Camera-type eye (tissue), 1 donor: ENCODE measurements at places on chromosomes 11 and 22. TPM values are rescaled to one million over a fixed set of nuclear protein-coding genes. Genes with fewer than 3 reads are reported as not detected.

Gene CHRM1
- 0.71 TPM for total RNA-seq

Gene ELF5
- total RNA-seq, result 1.4 TPM

Gene CCDC15
- 5.2 TPM for total RNA-seq

Gene PDE3B
- total RNA-seq, result 21.8 TPM

Gene MIEF1
- total RNA-seq, result 24.1 TPM

Gene RFPL3
- not detected for total RNA-seq

Gene OR52N4
- total RNA-seq, result not detected
